ENCODE measurements at places on chromosomes 11 and 22.

GRCh38 chr22:39664485-39665200 lies 94.1 kb downstream of the CACNA1I start:
- no peak for DNase-seq

GRCh38 chr11:103031834-103032233 lies 60.1 kb downstream of the DCUN1D5 start:
- DNase-seq, result no peak

DNA sequence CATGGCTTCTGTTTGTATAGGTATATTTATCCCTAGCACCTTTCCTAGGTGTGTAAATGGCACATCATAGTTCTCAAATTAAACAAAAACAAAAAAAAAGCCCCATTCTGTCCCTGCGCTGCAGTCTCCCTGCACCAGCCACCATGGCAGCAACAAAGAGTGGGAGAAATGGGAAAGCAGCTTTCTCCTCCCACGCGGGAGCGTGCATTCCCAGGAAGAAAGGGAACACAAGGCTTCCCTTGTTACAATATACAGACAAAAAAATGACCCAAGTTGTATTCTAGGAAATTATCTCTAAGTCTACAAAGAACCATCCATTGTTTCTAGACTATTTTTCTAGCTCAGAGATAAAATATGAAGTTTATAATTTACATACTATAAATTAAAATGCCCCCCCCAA lies 16.1 kb upstream of the TMPRSS5 start:
- no peak for DNase-seq

- DNase-seq, result no peak
Measured at GRCh38 chr11:69394234-69394868, 87.1 kb upstream of the LINC01488 start.

GRCh38 chr11:22625448-22626287 lies at the start of gene FANCF:
Gene FANCF (minus strand): TSS chr11:22625823. CDS start chr11:22625810, 13 bp downstream.
- peak; percentile 82 for DNase-seq

DNA sequence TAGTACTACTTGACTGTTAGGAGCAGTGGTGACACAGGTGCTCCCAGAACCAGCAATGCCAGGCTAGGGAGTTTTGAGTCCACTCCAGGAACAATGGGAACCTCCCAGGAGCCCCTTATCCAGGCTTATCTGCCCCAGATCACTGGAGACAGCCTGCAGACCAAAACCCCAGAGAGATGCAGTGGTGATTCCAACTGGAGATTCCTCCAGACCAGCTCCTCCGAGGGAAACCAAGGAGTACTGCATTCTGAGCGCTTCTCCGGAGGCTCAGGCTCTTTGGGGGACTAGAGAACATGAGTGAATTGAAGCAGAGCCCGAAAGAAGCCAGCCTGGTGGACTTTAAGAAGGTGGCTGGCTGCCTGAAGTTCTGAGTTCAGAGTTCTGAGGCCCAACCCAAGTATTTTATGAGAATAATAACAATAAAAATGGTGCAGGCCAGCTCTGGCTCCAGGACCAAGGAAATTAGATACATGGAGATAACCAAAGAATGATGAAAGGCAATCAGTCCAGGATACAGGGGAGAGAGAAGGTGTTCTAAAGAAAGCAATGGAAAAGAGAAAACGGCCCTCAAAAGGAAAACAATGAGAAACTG lies 1.3 kb upstream of the TMEM25 start:
- DNase-seq, result no peak

DNA sequence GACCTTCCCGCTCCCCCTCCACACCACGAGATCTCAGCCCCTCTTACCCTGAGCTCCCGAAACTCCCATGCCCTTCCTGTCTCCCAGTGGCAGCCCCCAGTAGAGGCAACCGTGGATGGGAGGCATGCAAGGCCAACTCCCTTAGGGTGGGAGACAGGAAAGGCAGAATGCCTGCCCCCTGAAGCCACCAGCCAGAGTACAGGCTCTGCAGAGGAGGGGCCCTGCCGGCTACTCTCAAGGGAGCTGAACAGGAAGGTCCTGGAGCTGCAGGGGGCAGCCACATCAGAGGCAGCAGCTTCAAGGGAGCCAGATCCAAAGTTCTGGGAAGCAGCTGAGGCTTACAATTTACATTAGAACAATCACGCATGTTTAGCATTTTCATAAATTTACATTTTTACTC lies 38.3 kb downstream of the PDE2A start:
- no peak for DNase-seq

GRCh38 chr11:64998141-64998540 lies 1.4 kb upstream of the BATF2 start:
- DNase-seq, result no peak

DNA sequence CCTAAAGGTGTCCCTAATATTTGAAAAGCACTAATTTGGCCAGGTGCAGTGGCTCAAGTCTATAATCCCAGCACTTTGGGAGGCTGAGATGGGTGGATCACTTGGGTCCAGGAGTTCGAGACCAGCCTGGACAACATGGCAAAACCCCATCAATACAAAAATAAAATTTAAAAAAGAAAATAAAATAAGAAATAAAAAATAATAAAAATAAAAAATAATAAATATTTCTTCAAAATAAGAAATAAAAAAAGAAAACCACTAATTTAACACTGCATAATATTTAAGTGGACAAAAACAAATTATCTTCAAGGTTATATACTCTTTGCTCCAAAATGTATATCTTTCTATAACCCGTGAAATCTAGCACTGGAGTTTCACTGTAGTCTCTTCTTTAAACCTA lies 32.9 kb downstream of the CPT1A start:
- DNase-seq, result no peak

DNA sequence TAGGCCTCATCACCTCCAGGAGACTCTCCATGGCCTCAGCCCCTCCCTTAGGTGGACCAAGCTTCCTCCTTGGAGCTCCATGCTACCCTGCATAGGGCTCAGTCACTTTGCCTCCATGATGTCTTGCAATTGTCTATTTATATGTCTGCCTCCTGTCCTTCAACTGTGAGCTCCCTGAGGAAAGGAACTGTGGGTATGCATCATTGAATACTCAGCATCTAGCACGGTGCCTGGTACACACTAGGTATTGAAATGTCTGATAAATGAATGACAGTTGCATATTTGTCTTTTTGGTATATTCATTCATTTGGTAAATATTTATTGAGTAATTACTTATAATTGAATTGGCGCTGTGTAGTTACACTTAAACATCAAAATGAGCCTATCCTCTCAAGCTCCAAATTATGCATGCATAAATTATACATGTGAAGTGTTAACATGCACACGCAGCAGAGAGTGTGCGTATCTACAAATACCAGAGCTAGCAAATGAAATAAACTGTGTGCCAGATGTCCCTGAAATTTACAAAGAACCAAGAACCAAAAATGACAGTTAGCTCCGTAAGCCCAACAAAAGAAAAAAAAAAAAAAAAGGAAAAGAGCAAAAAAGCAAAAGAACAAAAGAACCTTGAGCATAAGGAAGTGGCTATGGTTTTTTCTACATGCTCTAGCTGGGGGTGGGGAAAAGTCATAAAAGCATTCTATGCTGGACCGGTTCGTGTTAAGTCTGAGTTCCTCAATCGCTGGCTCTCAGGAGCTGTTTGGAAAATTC lies 25.2 kb downstream of the GRAP2 start:
- DNase-seq, result no peak

DNA sequence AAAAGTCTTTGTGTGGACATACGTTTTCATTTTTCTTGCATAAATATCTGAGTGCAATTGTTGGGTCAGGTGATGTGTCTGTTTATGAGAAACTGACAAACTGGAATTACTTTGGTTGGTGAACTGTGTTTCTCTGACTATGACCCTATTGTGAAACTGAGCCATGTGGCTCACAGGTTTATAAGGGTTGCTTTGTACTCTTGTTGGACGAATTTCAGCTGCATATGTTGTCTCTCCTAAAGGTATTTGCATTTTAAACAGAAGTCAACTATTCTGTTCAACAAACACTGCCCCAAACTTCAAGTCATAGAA lies 34.4 kb upstream of the RASD2 start:
- DNase-seq, result no peak

- no peak for DNase-seq
Measured at GRCh38 chr11:57426439-57426928, 437 bp downstream of the SLC43A3 start.

Data from activated naive CD8-positive, alpha-beta T cell treated with anti-CD3 and anti-CD28 coated beads, Interleukin-2, amount 50 U/mL, for 16 hours (primary cell).